ENCODE measurements at places on chromosomes 5 and 9.

- no peak for DNase-seq
These were observed 12.1 kb upstream of the TNFAIP8 start for GRCh38 chr5:119343766-119344165.

DNA sequence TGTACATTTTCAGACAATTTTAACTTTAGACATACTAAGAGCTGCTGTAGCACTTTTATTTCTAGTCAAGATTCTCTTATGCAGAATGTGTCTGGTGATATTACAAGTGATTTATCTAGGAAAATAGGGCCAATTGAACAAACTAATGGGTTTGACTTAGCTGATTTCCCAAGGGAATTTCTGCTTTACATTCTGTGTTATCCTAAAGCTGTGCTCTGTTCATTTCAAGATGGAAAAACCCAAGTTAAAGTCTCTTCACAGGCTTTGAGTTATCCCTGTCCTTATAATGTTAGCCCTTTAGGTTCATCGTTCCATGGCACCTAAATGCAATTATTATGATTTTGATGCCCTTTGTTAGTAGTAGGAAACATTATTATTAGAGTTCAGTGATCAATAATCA lies 704.9 kb upstream of the CDH18 start:
- DNase-seq = no peak

GRCh38 chr9:109901201-109901600 lies 121.2 kb downstream of the PALM2AKAP2 start:
- DNase-seq = no peak

GRCh38 chr9:27351438-27351837 lies 54.5 kb upstream of the EQTN start:
- no peak for DNase-seq

- no peak for DNase-seq
These were observed 752.1 kb downstream of the DTWD2 start for GRCh38 chr5:118236108-118236849.

GRCh38 chr9:90864779-90865178 lies 63.2 kb downstream of the SYK start:
- no peak for DNase-seq

DNA sequence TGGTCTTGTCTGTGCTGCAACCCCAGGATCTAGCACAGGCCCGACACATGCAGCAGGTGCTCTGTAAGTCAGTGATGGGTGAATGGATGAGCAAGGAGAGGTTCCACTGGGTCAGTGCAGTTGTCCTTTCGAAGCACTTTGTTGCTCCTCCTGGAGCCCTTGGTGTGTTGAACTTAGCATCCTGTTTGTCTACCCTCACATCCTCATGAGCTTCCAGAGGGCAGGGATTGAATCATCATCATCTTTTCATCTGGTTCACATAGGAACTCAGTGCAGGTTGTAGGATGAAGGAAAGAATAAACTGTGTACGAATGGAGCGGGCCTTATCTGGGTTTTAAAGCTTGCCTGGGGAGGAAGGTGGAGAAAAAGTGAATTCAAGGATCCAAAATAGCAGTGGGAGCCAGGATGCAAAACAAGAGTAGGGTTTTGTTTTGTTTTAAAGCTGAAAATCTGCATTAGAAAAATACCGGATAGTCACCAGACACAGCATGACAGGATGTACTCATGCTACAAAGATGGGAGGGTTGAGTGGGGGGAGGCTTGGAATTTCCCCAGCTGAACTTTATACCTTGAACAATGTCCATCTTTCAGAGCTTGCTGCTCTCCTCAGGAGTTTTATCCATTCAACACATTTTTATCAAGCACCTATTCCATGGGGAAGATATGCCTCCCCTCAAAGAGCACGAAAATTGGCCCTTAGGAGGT lies 55.8 kb downstream of the PTTG1 start:
- DNase-seq = no peak
